ENCODE measurements at places on chromosomes 5 and 9. TPM values are rescaled to one million over a fixed set of nuclear protein-coding genes. Genes with fewer than 3 reads are reported as not detected.

MEIKIN gene
- not detected for total RNA-seq

PCDHAC1 gene
- total RNA-seq: 0.94 TPM

LCN12 gene
- 6.9 TPM for total RNA-seq

GPX3 gene
- 51.1 TPM for total RNA-seq

C9orf153 gene
- total RNA-seq: 0.65 TPM

NEURL1B gene
- 26.2 TPM for total RNA-seq

PCDHB16 gene
- 0.39 TPM for total RNA-seq

- H3K4me1 ChIP-seq: no peaks in the 10 kb centered on the region
- H3K4me3 ChIP-seq: no peak overlapping the region
- DNase-seq: no peak
- no peaks in the 10 kb centered on the region for H3K36me3 ChIP-seq
- H3K27me3 ChIP-seq: no peaks in the 10 kb centered on the region
Measured at GRCh38 chr5:60018091-60018490, 124.6 kb upstream of the PDE4D start.

- H3K27me3 ChIP-seq: no peaks in the 10 kb centered on the region
- H3K36me3 ChIP-seq: peaks cover 9% of the 10 kb centered on the region
- H3K27ac ChIP-seq: no peak overlapping the region
Measured at GRCh38 chr5:88741964-88742363, 141.0 kb downstream of the MEF2C start.

DNA sequence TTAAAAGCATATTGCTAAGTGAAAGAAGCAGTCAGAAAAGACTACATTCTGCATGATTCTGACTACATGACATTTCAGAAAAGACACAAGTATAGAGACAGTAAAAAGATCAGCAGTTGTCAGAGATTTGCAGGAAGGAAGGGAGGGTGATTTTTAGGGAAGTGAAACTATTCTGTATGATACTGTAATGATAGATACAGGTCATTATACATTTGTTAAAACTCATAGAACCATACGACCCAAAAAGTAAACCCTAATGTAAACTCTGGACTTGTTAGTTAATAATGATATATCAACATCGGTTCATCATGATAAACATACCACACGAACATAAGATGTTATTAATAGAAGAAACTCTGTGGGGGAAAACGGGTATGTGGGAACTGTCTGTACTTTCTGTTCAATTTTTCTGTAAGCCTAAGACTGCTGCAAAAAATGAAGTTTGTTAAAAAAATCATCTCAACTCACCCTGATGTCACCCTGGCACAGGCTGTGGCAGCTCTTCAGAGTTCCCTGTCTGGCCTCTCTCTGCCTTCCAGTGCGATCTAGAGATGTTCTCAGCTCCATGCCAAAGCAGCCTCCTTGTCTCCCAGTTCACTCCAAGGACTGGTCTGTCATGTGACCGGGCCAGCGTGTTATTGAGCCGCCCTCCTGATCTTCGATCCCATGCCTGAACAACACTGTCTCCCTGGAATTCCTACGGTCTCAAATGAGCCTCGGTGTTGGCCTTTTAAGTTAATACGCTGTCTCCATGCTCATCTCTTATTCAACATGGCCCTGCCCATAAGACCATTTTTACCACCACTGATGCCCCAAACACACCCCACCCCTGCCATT lies 35.4 kb downstream of the PRLR start:
- H3K27me3 ChIP-seq: no peaks in the 10 kb centered on the region
- peaks cover 19% of the 10 kb centered on the region for H3K4me1 ChIP-seq
- H3K4me3 ChIP-seq: no peak overlapping the region
- peak overlapping the region; percentile 45 for H3K27ac ChIP-seq

DNA sequence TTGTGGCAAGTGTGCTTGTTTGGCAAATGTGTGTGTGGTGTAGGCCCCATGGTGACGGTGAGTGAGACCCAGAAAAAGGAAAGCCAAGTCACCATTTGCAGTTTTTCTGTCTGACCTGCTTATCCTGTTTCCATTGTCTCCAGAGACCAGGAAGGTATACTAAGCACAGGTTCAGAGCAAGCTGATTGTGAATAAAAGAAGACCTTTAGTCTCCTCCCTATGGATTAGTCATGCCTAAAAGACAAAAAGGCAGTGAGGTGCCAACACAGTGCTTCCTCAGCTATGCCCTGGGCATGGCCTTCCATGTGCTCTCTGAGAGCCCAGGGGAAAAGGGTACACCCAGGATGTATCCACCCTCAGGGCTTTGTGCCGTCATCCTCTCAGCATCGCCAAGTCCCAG lies 49.2 kb upstream of the SHOC1 start:
- H3K27me3 ChIP-seq: no peaks in the 10 kb centered on the region
- H3K36me3 ChIP-seq: no peaks in the 10 kb centered on the region
- peaks cover 39% of the 10 kb centered on the region for H3K4me1 ChIP-seq
- no peak overlapping the region for H3K4me3 ChIP-seq
- no peak for DNase-seq
- H3K27ac ChIP-seq: no peak overlapping the region

DNA sequence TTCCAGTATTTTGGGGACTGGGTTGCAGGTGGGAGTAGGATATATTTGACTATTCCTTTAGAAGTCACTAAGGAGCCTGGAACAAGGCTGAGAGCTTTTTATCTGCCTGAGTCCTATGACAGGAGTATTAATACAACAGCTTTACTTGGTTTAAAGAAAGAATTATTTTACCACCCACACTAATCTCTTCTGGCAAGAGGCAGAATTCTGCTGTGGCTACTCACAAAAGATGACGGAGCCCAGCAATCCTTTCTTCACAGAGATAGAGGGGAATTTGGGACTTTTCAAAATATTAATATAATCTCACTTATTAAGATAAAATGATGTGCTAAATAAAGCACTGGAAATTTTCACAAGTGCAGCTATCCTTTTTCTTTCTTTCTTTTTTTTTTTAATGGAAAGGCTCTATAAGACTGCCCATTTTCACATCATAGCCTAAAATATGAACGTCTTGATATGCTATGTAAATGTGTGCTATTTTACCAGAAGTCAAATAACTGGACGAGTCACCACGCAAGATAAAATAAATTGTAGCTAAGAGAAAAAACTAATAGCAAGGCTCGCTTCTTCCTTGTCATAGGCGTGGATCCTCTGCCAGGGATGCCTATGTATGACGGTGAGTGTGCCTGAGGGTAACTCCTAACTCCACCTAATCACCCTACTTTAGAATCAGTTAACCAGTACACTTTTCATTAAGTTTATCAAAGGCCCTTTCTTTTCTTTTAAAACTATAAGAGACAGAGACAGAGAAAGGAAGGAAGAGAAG lies 76.3 kb downstream of the ZNF608 start:
- no peaks in the 10 kb centered on the region for H3K27me3 ChIP-seq
- H3K4me1 ChIP-seq: peaks cover 32% of the 10 kb centered on the region
- H3K36me3 ChIP-seq: no peaks in the 10 kb centered on the region
- no peak overlapping the region for H3K27ac ChIP-seq
- no peak overlapping the region for H3K4me3 ChIP-seq

GRCh38 chr5:153658149-153658548 lies 167.7 kb downstream of the GRIA1 start:
- no peaks in the 10 kb centered on the region for H3K27me3 ChIP-seq
- H3K4me3 ChIP-seq: no peak overlapping the region
- DNase-seq: no peak
- no peaks in the 10 kb centered on the region for H3K36me3 ChIP-seq
- H3K27ac ChIP-seq: no peak overlapping the region

- DNase-seq: no peak
- H3K36me3 ChIP-seq: no peaks in the 10 kb centered on the region
- H3K4me3 ChIP-seq: no peak overlapping the region
- no peak overlapping the region for H3K27ac ChIP-seq
Measured at GRCh38 chr9:124964604-124965003, 23.7 kb upstream of the GOLGA1 start.

DNA sequence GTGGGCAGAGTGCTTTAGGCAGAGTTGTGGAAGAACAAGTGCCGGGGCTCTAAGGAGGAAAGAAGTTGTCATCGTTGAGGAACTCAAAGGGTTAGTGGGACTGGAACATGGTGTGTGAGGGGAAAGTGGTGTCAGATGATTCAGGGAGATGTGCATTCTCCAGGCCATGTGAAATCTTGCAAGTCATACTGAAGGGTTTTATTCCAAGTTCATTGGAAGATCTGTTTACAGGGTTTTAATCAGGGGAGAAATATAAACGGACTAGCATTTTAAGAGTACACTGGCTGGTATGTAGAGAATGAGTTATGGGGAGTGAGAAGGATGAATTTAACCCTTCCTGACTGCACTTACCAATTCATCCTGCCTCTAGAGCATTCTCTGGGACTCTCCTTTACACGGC lies 49.3 kb downstream of the NR2F1 start:
- H3K27me3 ChIP-seq: no peaks in the 10 kb centered on the region
- H3K27ac ChIP-seq: no peak overlapping the region
- H3K4me3 ChIP-seq: no peak overlapping the region
- H3K36me3 ChIP-seq: no peaks in the 10 kb centered on the region
- H3K4me1 ChIP-seq: no peaks in the 10 kb centered on the region

GRCh38 chr9:109831998-109832658 lies 52.1 kb downstream of the PALM2AKAP2 start:
- no peak overlapping the region for H3K27ac ChIP-seq
- DNase-seq: no peak
- H3K36me3 ChIP-seq: no peaks in the 10 kb centered on the region
- no peak overlapping the region for H3K4me3 ChIP-seq
- no peaks in the 10 kb centered on the region for H3K27me3 ChIP-seq

DNA sequence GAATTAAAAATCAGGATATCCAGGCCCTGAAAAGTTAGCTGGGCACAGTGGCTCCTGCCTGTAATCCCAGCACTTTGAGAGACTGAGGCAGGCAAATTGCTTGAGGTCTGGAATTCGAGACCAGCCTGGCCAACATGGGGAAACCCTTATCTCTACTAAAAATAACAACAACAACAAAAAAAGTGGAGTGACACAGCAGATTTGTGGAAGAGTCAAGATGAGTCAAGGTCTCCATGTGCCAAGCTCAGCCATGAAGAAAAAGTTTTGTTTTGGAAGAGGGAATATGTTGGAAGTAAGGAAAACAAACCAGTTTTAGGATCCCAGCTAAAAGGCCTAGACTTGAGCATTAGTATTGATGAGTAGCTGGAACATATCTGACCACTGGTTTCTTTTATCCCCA lies 14.7 kb downstream of the LRRC70 start:
- H3K36me3 ChIP-seq: no peaks in the 10 kb centered on the region
- H3K27me3 ChIP-seq: no peaks in the 10 kb centered on the region
- H3K27ac ChIP-seq: no peak overlapping the region
- H3K4me1 ChIP-seq: peaks cover 7% of the 10 kb centered on the region
